ENCODE measurements at places on chromosomes 4 and X. TPM values are rescaled to one million over a fixed set of nuclear protein-coding genes. Genes with fewer than 3 reads are reported as not detected.

AFP gene
- not detected for total RNA-seq

TRAM1L1 gene
- total RNA-seq, result 0.56 TPM

ADGRG2 gene
- total RNA-seq, result 0.78 TPM

GPR173 gene
- total RNA-seq, result 0.67 TPM

BRS3 gene
- total RNA-seq, result not detected

GPR78 gene
- not detected for total RNA-seq

EXOC1 gene
- 14.9 TPM for total RNA-seq

FAM9B gene
- not detected for total RNA-seq

NXF2 gene
- not detected for total RNA-seq

SULT1B1 gene
- 0.89 TPM for total RNA-seq

PDE6B gene
- total RNA-seq, result 1.1 TPM

RAB9B gene
- total RNA-seq, result 28.0 TPM

HS3ST1 gene
- total RNA-seq, result 1.2 TPM

CSAG1 gene
- total RNA-seq, result not detected

PSMD10 gene
- 17.9 TPM for total RNA-seq

PRR32 gene
- 0.30 TPM for total RNA-seq

DCAF4L1 gene
- 0.19 TPM for total RNA-seq

CENPE gene
- total RNA-seq, result 0.40 TPM

- DNase-seq, result no peak
Observed at GRCh38 chrX:1351981-1352714, 15.6 kb downstream of the IL3RA start.

GRCh38 chr4:24570172-24570571, 14.2 kb downstream of the DHX15 start:
- no peak for DNase-seq

DNA sequence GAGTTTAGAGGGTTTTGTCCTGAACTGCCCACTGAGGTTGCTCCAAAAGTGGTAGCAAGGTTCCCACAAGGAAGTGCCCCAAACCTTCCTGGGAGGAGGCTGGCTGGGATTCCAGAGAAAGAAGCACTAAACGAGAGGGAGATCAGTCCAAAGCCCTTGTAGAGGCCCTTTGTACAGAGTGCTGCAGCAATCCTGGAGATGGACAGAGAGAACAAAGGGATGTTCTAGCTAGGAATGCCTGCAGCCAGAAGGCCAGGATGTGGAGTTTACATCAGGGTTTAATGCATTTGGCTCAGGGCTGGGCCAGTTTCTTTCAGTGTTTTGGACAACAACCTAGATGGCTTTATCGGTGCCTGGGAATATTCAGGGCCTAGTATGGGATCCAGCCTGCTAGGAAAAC, 2155.1 kb upstream of the AGA start:
- no peak for DNase-seq

DNA sequence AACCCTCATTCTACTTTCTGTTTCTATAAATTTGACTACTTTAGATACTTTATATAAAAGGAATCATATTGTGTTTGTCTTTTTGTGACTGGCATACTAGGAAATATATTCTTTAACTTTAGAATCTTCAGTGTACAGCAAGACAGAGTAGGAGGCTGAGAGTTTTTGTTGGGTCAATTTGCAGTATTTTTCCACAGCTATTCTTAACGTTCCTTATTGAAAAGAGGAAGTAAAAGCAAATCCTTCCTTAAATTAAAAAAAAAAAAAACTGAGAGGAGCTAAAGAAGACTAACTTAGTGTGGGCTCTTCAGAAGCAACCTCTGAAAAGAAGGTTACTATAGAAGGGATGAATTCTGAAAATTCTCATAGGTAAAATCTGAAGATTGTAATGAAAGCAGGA, 1194.6 kb downstream of the ADGRL3 start:
- no peak for DNase-seq

DNA sequence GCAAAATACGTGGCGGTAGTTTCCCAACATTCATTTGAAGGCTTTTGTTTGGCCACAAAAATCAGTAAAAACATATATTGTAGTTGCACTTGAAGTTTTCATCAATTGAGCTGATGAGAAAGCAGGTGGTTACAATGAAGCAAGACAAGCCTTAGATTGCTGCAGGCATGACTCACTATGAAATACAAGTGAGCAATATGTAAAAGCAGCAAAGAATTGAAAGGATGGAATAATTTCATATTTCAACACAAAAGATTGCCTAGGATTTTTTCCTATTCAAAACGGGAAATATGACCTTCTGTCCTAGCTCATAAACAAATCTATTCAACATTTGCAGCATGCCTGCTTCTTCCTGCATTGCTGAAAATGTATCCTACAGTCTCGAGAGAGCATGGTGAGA, 190.9 kb upstream of the BANK1 start:
- DNase-seq, result no peak

- no peak for DNase-seq
Observed at GRCh38 chr4:159545556-159545955, 442.7 kb downstream of the RAPGEF2 start.

GRCh38 chr4:17301869-17302268, 210.0 kb downstream of the QDPR start:
- DNase-seq, result no peak

DNA sequence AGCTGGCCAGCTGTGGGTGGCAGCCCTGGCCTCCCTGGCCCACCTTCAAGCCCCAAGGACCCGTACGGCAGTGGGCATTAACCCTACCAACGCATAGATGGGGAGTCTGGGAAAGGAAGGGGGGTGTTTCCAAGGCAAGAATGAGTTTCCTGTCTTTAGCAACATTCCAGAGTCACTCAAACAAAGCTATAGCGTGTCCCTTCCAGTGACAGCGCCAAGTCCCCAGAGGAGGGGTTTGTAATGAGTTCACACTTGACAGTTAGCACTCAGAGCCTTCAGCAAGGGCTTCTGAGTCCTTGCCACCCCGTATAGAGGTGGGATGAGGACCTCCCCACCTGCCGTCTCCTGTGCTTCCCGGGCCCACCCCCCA, 1.8 kb downstream of the BGN start:
- no peak for DNase-seq

- no peak for DNase-seq
Observed at GRCh38 chr4:47500776-47501175, 15.7 kb downstream of the ATP10D start.

- DNase-seq, result no peak
Observed at GRCh38 chr4:52619591-52619931, 39.5 kb downstream of the USP46 start.

GRCh38 chr4:155773196-155773800, 14.5 kb downstream of the GUCY1B1 start:
- no peak for DNase-seq

- no peak for DNase-seq
Observed at GRCh38 chr4:37904824-37905223, 13.9 kb downstream of the TBC1D1 start.

- no peak for DNase-seq
Observed at GRCh38 chrX:46376246-46376885, 168.9 kb downstream of the ZNF674 start.

DNA sequence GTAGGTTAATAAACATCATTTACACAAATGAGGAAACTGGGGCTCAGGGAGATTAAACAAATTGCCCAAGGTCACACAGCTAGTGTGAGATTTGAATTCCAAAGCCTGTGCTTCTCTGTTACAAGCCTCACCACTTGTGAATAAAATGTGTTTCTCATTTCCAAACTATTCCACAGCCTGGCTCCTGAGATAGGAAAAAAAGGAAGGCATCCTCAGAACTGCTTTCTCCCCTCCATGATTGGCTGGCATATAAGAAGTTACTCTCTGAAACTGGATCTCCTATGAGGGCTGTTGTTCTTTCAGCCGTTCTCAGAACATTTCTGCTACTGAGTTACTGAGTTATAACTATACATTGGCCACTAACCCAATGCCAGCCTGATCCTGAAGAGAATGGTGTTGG, 237.9 kb downstream of the MAML3 start:
- no peak for DNase-seq

DNA sequence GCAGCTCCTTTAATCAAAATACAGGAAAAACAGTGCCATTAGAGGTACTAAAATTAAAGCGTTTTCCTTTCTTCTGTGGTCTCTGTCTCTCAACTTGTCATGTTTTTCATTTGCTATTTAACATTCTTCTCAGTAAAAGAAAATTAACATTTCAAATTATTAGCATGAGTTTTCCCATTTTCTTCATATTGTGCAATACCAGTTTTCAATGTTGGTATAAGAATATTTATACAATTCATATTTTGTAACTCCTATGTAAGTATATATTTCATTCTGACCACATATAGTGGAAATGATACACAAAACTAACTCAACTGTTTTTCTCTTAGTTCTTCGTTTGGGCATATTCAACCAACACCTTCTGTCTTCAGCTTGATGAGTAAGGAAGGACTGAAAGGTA, 308.3 kb downstream of the HS3ST1 start:
- no peak for DNase-seq

DNA sequence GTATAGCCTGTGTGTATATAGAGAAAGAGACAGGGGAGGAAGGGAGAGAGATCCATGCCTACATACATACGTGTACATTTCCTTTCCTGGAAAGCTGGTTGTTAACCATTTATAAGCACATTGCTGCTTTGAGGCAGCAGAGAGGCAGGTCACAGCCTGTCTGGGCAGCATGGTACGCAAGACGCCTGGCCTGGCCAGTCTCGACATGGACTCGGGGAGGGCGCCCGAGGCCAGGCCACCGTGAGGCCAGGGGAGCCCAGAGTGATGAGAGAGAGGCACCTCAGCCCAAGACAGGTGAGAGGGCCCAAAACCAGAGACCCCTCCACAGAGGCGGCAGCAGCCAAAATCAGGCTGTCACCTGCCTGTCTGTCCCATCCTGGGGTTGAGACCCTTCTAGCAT, 3.9 kb downstream of the TREX2 start:
- no peak for DNase-seq

DNA sequence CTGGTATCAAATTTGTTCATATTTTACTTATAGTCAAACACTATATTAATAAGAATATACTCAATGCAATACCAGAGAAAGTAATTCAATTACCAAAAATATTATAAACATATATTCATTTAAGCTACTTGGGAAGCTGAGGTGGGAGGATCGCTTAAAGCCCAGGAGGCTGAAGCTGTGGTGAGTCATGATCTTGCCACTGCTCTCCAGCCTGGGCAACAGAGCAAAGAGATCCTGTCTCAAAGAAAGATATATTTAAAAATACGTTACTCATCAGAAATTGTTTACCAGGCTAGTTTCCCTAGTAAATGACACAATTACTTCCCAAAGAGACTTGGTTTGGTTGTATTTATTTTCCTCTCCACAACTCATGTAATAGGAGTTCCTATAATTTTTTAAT, 433.6 kb downstream of the GASK1B start:
- no peak for DNase-seq

DNA sequence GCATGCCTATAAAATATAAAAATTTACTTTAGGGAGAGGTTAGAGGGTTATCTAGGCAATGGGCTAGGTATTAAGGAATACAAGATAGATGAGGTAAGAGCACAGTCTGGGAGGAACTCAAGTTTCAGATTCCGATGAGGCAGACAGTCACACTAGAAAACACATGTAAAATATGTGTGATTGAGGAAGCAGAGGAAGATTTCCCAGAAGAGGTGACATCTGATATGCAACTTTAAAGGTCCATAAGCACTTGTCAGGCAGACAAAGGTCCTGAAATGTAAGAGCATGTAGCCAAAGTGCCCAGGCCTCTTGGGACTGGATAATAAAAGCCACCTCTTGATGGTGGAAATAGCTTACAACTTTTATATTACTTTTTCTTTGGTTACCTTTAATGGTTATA, 81.1 kb upstream of the AADAT start:
- no peak for DNase-seq

DNA sequence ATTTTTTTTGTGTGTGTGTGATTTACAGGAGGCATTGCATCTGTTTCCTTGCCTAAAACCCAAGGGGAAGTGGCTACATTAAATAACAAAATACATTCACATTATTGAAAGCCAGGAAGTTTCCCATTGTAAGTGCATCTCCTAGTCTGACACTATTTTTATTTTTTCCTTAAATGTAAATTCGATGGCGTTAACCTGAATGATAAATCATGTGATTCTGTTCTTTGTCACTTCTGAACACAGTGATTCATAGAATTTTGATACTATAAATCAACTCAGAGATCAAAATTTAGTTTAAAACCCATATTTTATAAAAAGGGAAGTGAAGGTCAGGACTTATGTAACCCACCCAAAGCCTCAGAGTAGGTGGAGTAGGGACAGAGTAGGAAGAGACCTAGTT, 258.1 kb downstream of the GABRG1 start:
- no peak for DNase-seq

- DNase-seq, result no peak
Observed at GRCh38 chr4:54296548-54297203, 67.6 kb downstream of the PDGFRA start.

DNA sequence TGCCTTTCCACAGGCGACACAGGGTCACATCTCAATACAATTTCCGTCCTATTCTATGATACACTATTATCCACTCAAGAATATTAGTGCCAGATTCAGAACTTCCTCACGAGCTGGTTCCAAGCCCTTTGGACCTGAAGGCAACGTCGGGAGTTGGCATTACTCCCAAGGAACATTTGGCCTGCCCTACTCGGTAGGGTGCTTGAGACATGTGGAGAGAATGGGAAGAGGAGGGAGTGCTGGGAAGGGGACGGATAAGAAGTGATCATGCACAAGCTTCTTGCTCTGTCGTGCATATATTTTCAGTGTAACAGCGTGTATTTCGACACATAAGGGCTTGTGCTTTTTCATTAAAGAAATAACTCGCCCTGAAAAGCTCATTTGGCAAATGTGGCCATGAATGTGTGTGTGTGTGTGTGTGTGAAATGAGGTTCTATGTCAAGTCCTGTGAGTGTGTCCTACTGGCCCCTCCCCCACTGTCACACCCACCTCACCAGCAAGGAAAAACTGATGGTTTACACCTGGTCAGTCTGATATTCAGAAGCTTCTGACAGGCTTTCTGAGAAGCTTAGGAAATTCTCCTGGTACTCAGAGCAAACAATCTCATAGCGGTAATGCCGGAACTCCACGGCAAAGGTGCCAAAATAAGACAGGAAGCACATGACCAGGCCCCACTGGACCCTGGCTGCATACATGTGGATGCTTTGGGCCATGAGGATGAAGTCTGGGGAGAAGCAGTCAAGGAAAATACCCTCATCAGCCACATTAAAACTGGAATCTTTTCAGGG, 54.8 kb downstream of the ENOPH1 start:
- DNase-seq, result peak; percentile 48

GRCh38 chrX:47361538-47362511, 8.6 kb upstream of the ZNF157 start:
- peak; percentile 81 for DNase-seq
